H7 (cell line): ENCODE measurements at places on chromosomes 16 and 17. TPM values are rescaled to one million over a fixed set of nuclear protein-coding genes. Genes with fewer than 3 reads are reported as not detected.
A peak's percentile ranks its signal among the peaks of the same experiment; 100 is the strongest.

ZG16 gene
- total RNA-seq, result not detected in 2 replicates

DNA sequence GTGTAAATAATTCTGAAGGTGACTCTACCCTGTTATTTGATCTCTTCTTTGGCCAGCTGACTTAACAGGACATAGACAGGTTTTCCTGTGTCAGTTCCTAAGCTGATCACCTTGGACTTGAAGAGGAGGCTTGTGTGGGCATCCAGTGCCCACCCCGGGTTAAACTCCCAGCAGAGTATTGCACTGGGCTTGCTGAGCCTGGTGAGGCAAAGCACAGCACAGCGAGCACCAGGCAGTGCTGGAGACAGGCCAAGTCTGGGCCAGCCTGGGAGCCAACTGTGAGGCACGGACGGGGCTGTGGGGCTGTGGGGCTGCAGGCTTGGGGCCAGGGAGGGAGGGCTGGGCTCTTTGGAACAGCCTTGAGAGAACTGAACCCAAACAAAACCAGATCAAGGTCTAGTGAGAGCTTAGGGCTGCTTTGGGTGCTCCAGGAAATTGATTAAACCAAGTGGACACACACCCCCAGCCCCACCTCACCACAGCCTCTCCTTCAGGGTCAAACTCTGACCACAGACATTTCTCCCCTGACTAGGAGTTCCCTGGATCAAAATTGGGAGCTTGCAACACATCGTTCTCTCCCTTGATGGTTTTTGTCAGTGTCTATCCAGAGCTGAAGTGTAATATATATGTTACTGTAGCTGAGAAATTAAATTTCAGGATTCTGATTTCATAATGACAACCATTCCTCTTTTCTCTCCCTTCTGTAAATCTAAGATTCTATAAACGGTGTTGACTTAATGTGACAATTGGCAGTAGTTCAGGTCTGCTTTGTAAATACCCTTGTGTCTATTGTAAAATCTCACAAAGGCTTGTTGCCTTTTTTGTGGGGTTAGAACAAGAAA is 5.1 kb downstream of the STH start:
- DNase-seq, result no peak

GDE1 gene
- total RNA-seq, result 57.8 and 60.0 TPM in 2 replicates

NPB gene
- 0.85 and 0.94 TPM in 2 replicates for total RNA-seq

DNA sequence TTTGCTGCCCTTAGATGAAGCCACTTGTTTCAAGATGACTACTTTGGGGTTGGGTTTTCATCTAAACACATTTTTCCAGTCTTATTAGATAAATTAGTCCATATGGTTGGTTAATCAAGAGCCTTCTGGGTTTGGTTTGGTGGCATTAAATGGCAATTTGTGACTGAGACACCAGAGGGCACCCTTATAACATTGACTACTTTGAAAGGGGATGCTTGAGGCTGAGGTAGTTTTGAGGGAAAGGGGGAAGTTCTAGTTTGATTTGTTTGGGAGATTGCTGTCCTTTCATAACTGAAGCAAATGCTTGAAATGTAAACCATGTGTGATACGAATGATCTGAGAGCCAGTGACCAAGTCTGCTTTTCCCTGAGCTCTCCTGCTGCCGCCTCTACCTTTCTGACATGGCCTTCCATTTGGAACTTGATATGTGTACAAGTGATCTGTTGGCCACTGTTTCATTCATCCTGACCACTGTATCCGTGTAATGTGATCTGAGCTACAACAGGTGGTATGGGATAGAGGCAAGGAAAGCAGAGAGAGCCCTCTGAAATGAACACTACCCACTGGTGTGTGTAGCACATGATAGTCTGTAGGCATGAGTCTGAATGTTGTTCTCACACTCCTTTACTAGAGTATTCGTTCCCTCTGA is 5.8 kb upstream of the RARA start:
- peak; percentile 59 for DNase-seq

SLFN14 gene
- not detected in 2 replicates for total RNA-seq

SLC13A2 gene
- not detected in 2 replicates for total RNA-seq

DNA sequence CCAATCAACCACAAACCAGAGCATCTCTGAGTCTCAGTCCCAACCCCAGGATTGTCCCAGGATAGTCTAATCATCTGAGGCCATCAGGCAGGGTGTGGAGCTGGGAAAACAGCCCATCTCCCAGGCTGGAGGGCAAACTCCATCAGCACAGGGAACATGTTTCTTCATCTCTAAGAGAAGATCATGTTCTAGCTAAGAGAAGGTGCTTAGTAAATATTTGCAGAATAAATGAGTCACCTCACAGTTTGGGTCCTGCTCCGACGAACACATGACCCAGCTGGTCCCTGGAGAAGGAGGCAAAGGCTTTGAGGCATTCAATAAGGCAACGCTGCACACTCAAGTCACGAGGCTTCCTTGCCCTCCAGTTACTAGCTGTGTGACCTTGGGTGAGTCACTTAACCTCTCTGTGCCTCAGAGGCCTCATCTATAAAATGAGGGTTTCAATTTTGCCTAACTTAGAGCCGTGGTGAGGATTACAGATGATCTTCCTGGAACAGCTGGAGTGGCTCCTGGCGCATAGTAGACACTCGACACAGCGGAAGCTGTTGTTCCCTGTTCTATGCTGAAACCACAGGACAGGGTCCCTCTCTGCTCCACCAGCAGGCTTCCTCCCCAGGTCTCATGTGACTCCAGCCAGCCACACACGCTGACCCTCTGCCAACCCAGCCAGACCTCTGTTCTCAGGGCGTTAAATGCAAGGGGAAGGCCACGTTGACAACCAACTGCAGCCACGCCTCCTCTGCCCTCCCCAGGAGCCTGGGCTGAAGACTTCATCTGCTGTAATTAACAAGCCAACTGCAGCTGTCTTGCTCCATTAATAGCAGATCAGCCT is 10.3 kb upstream of the RPL38 start:
- peak; percentile 24 for DNase-seq

MAP2K4 gene
- total RNA-seq, result 25.6 and 29.0 TPM in 2 replicates

DNA sequence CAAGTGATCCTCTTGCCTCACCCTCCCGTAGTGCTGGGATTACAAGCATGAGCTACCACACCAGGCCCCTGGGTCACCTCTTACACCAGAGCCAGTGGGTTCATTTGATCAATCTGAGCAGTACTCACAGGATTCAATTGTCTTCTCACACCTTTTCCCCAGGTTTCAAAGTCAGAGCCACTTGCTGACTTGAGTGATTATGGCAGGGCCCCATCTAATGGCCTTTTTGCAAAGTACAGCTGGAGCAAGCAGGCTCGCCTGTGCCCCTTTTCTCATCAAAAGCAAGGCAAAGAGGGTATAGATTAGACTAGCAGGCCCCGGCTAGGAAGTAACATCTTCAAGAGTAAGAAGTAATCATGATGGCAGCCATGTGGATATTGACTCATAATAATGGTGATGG is 114.8 kb upstream of the NOL11 start:
- peak; percentile 80 for DNase-seq

DNA sequence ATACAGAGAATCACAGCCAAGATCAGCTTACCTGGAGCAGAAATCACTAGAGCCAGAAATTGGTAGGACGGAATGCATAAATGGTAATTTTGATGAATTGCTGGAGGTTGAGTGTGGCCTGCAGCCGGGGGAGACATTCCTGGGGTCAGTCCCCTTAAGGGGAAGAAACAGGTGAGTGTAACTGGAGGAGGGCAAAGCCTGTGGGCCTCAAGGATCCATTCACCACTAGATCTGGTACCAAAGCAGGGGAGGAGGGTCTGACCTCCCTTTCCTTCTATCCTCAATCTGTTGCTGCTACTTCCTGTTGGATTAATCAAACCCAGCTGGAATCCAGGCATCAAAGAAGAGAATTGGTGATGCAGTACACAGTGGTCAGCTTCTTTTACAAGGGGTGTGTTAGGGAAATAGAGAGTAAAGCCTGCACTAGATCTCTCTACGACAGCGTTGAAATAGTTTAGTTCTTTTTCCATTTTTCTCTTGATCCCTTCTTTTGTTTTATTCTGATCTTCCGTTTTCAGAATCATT is 8.6 kb upstream of the ABCA9 start:
- peak; percentile 11 for DNase-seq

GRCh38 chr16:89860747-89861304 is 12.6 kb upstream of the TCF25 start:
- DNase-seq, result peak; percentile 100

ZFPM1 gene
- 1.1 and 1.7 TPM in 2 replicates for total RNA-seq

ACAP1 gene
- total RNA-seq, result 17.8 and 34.5 TPM in 2 replicates

BCAR1 gene
- 63.0 and 68.4 TPM in 2 replicates for total RNA-seq

DNA sequence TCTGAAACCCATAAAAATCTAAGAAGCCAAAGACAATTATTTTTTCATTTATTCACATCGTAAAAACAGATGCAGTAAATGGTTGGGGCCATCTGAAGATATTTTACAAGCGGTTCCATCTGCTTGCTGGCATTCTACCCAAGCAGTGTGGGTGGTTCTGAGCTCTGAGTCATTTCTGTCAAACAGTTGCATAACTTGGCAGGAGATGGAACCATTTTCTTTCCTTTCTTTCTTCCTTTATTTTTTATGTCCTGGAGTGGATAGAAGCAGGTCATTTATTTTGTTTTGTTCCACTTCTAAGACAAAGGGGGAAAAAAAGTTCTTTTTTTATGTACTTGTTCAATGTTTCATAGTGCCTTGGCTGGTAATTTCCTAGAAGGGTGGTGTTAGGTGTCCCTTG is 1151.9 kb upstream of the GOT2 start:
- DNase-seq, result no peak

- peak; percentile 33 for DNase-seq
Observed at GRCh38 chr16:49461517-49461951, 87.9 kb downstream of the C16orf78 start.

DNA sequence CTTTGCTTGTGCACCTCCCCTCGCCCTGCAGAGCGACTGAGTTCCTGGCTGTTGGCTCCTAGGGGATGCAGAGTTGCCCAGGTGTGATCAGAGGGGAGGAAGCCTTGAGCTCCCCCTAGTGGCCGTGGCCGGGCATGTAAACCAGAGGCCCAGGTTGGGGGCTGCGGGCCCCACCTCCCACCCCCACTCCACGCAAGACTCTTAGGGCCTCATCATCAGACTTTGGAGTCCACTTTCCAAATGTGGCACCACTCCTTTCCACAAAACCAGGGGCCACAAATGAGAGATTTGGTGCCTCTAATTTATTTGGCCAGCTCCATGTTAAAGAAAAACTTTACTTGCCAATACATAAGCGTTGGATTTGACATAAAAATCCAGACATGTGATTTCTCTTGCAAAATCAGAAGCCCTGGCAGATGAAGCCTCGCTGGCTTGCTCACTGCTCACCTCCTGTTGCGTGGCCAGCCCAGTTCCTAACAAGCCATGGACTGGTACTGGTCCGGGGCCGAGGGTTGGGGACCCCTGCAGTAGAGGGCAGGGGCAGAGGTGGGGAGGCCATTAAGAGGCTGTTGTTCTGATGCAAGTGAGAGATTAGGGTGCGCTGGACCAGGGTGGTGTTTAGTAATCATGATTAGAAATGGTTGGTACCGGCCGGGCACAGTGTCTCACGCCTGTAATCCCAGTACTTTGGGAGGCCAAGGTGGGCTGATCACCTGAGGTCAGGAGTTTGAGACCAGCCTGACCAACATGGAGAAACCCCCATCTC is 28.7 kb upstream of the GAS7 start:
- peak; percentile 92 for DNase-seq

DNA sequence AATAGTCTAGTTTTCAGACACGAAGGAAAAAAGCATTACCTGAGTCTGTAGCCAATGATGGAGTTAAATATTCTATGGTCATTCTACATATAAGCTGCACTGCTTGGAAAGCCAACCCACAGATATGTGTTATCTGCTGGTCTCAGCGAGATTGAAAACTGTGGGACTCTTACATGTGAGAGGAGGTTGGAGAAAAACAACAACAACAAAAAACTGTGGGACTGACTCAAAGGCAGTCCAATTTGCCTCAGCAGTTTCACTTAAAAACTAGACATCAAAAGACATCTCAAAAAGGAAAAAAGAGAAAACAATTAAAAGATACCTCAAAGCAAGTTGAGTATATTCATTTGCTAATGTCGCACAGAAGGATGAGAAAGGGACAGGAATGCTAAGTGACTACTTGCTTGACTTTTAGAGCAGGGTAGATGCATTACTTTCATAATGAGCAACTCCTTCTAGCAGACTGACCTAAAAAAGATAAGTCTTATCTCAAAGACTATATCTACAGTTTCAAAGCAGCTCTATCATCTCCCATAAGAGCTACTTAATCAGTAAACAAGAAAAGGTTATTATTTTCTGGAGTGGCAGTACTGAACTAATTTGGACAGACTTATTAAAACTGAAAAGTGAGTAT is 35.5 kb upstream of the ITGA2B start:
- no peak for DNase-seq

- DNase-seq, result no peak
Observed at GRCh38 chr16:912322-912683, 58.5 kb downstream of the LMF1 start.

- no peak for DNase-seq
Observed at GRCh38 chr17:60463157-60463835, 41.0 kb downstream of the CHCT1 start.

PIGS gene
- total RNA-seq, result 41.8 and 48.4 TPM in 2 replicates

GRCh38 chr17:40290629-40291280 is 3.1 kb downstream of the CDC6 start:
- peak; percentile 58 for DNase-seq

KRTAP1-4 gene
- not detected in 2 replicates for total RNA-seq

- peak; percentile 18 for DNase-seq
Observed at GRCh38 chr16:55495616-55496289, 13.1 kb upstream of the LPCAT2 start.

GRCh38 chr16:79257953-79258490 is 342.5 kb downstream of the MAF start:
- DNase-seq, result no peak

GRCh38 chr17:82751171-82751570 is 694 bp upstream of the TBCD start:
- DNase-seq, result no peak

VMP1 gene
- 64.2 and 67.4 TPM in 2 replicates for total RNA-seq

WNT3 gene
- total RNA-seq, result 29.9 and 31.9 TPM in 2 replicates

DNA sequence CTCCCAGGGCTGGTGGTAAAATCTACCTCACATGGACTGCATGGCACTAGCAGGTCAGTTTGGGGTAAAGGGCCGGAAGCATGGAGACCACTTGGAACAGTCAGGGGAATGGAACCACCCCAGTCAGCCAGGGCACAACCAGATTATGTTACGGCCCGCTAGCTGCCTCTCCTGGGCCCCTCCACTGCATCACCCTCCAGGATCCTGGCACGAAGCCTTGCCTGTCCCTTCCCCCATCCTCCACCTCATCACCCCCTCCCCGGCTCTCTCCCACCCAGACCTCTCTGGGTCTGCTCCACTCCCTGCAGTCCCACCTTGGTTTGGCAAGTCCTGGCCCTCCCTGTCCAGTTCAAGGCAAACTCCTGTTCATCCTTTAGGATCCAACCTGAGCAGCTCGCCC is 91.7 kb downstream of the CLEC16A start:
- peak; percentile 58 for DNase-seq

DNA sequence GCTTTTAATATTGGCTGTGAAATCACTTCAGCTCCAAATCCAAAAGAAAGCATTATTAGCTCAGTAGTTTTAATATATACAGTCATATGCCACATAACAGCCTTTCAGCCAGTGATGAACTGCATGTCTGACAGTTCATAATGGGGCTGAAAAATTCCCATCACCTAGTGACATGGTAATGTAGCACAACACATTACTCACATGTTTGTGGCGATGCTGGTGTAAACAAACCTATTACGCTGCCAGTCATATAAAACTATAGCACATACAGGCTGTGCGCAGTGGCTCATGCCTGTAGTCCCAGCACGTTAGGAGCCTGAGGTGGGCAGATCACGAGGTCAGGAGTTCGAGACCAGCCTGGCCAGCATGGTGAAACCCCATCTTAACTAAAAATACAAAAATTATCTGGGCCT is 92.2 kb downstream of the TUBD1 start:
- no peak for DNase-seq
